ENCODE measurements at places on chromosomes 11 and 22.

DNA sequence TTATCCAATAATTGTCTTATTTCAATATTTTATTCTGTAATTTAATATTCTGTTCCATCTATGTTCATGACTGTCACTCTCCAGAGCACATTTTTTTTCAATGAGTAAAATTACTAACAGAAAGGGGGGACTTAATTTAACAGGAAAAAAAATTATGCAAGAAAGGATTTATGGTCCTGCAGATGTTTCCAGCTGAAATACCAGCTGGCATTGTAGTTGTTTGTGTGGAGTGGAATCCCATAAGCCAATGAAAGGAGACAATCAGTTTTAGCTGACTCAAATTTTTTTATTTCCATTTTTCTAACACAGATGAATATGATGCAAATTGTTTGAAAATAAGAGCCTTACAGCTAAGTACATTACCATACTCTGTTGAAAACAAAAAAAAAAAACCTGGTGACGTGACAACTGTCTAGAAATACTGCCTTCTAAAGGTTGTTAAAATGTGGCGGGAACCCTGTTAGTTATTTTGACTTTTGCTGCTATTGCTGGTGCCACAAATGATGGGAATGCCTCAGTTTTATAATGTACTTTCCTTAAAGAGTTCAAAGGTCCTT, 389.1 kb downstream of the ETS1 start:
- no peak for DNase-seq

DNA sequence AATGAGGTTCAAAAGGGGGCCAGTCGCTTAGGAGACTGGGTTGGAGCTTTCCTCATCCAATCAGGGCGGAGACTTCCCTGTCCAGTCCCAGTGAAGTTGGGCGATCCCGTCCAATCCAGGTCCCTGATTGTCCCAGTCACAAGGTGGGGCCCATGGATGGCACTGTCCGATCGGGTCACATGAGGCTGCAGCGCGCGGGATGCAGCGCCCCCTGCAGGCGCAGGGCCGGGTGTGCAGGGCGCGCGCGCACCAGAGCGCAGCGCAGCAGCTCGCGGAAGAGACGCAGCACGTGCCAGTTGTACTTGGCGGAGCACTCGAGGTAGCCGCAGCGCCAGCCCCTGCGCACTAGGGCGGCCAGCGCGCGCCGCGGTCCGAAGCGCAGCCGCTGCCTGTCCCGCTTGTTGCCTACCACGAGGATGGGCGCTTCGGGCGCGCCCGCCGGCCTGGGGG, 2.3 kb downstream of the RASL10A start:
- no peak for DNase-seq

DNA sequence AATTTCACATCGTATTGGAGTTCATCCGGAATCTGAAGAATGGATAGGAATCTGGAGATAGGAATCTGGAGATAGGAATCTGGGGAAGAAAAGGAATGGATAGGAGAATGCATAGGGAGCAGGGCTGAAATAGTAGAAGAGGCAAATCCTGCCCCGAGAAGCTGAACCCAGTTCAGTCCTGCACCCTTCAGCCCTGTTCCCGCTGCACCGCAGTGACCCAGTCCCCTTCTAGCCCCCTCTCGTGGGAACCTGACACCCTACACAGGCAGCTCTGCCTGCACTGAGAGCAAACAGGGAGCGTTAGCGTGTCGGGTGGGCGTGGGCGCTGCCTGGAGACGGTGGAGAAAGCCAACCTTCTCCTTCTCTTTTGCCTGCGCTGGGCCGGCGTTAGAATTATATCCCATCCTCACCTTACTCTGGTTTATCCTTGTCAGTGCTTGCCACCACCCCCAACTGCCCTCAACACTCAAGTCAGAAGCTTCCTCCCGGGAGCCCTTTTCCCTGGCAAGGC, 1.0 kb upstream of the CCKBR start:
- no peak for DNase-seq

DNA sequence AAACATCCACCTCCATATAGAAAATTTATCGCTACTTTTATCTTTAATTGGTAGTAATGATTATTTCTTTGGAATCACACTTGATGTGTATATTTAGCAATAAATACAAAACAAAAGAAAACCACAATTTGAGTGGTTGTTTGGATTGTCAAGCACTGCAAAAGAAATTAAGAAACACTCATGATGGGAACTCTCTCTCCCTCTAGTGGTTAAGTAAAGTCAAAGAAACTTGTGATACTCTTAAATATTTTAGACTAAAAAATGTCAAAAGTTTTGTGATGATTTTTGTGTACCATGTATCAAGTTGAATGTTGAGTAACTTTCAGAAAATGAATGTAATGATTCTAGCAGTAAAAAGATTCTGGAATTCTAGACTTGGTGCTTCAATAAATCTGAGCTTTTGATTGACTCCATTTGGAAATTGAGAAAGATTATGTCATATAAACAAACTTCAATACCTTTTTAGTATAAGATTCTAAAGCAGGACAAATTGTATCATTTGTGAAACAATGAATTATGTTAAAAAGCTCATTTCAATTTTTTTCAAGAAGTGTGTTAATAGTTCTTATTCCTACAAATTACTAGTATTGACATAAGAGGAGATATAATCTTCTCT, 20.8 kb downstream of the MUC15 start:
- no peak for DNase-seq

GRCh38 chr11:123567466-123567865, 87.0 kb downstream of the SCN3B start:
- no peak for DNase-seq

- DNase-seq = no peak
These were observed 207.6 kb downstream of the CWF19L2 start for GRCh38 chr11:107250017-107250416.

DNA sequence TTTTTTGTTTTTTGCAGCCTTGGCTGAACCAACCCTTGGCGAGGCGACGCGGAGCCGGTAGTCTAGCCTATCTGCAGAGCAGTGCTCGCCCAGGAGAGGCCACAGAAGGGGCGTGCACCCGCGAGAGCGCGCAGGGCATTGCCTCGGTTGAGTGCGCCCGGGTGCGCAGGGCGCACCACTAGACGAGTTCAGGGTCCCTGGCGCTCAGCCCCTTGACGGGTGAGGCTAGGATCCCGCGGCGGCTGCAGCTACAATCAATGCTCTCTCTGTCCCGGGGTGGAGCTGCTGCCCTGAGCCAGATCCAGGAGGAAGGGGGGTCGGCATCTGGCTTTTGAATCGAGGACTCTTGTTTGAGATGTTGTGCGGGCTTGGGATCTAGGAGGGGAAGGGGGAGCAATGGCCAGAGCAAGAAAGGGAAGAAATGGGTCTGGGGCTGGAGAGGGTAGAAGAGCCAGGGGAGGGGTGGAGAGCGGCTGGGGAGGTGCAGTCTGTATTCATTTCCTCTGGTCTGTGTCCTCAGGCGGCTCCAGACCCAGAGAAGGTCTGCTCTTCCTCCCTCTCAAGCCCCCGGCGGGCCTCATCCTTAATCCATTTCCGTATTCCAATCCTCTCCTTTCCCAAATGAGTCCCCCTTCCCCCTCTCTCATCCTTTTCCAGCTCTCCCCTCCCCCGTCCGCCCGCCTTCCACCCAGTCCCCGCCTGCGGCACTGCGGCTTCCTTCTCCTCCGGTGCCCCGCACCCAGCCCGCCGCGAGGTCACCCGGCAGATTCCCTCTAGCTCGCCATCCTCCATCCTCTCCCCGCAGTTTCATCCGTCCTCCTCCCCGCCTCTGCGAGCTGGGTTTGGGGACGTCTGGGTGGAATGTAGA, 797 bp downstream of the THY1 start:
- no peak for DNase-seq

GRCh38 chr11:28631148-28631547, 523.0 kb downstream of the METTL15 start:
- DNase-seq = no peak

DNA sequence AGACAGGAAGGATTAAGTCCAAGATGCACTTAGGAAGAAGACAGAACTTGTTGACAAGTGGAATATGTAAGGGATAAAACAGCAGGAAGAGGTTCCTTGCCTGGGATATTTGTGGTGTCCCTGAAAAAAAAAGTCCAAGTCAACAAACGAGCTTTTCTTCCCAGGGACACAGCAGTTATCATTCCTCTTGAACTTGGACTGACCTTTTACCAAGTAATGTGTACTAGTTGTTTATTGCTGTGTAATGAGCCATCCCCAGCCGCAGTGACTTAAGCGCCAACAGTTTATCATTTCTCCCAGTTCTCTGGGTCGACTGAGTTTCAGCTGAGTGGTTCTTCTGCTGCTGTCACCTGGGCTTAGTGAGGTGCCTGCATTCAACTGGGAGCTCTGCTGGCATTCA, 37.0 kb downstream of the KREMEN1 start:
- no peak for DNase-seq

- DNase-seq = no peak
These were observed 30.1 kb upstream of the OAF start for GRCh38 chr11:120180551-120181232.

DNA sequence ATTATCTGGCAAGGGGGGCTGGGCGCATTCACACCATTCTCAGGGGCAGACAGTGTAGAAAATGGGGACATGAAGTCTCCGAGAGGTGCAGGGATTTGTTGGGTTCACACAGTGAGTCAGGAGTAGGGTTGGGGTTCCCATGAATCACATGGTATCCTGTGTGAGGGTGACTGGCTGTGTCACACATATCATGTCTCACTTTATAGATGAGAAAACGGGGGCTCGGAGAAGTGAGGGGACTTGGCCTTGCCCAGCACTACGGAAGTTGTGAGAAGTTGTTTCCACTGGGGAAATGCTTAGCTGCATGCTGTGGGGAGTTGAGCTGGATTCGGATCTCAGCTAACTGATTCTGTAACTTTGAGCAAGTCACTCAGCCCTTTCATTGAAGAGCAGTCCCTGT, 4.2 kb downstream of the GAL3ST3 start:
- peak; percentile 22 for DNase-seq

DNA sequence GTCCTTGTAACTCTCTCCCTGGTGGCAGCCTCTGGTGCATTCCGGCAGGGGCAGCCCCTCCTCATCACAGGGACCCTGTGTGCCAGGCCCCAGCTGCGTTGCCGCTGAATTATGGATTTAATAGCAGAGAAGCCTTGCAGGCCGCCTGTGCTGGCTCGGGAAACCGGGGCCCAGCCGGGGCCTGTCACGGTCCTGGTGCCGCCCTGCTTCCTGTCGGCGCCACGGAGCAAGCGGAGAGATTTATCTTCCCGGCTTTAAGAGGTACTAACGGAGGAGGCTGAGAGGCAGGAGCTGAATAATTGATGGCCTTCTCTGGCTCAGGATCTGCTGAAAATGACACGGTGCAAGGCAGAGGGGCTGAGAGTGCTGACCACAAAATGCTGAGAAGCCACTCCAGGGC, 54.0 kb upstream of the CCDC188 start:
- no peak for DNase-seq

DNA sequence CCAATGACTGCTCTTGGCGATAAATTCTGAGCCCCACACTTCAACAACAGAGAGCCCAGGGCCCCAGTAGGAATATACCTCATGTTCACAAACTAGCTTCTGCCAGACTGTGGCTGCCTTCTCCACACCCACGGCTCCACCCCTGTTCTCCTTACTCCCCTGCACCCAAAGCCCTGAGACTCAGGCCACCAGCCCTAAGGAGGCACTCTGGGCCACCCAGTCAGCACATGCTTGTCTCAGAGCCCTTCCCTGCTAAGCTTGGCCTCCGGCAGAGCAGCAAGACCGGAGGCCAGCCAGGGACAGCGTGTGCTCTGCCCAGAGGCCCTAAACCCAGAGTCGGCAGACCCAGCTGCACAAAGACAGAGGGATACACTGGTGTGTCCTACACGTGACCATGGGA, 27.9 kb downstream of the SPATA19 start:
- no peak for DNase-seq

Data from activated CD4-positive, alpha-beta T cell treated with anti-CD3 and anti-CD28 coated beads, Interleukin-2, amount 50 U/mL, for 4 hours (primary cell).